Stimulated activated CD8-positive, alpha-beta memory T cell treated with anti-CD3 and anti-CD28 coated beads, Interleukin-7, amount 100 ng/mL, for 4 hours (primary cell): ENCODE measurements at places on chromosomes 7 and 10.

- DNase-seq: no peak
These were observed 213.2 kb downstream of the GRM8 start for GRCh38 chr7:127039541-127039940.

DNA sequence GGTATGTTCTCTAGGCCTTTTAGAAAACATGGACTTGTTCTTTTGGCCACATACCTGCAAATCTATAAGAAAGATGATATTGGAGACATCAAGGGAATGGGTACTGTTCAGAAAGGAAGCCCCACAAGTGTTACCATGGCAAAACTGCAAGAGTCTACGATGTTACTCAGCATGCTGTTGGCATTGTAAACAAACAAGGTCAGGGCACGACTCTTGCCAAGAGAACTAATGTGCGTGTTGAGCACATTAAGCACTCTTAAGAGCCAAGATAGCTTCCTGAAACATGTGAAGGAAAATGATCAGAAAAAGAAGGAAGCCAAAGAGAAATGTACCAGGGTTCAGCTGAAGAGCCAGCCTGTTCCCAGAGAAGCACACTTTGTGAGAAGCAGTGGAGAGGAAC lies 37.1 kb downstream of the SDK1 start:
- DNase-seq: no peak

- DNase-seq: no peak
These were observed at the start of gene TMEM26 for GRCh38 chr10:61452655-61453641. TSS of gene TMEM26 (minus strand) at chr10:61453381. CDS start at chr10:61453081, 300 bp downstream.

- no peak for DNase-seq
These were observed 6.0 kb downstream of the LDB1 start for GRCh38 chr10:102113956-102114857.

DNA sequence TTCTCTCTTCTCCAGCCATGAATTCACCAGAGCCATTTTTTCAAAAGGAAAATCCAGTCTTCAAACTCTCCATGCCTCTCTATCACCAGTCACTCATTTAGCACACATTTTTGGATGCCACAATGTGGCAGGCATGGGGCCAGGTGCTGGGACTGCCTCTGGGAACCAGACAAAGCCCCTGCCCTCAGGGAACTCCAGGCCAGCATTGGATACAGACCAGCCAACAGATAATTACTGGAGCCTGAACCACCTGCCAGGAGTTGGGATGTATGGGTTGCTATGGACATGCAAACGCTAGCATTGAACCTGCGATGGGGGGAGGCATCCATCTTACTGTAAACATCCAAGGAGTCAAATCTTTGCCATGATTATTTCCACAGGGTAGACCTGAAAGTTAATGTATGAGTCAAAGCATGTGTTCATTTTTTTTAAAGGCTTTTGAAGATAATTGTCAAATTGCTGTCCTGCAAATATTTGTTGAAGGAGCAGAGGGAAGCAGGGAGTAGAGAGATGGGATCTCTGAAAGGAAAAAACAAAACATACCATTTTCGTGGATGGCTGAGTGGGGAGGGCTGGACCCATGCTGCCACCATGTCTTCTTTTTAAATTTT lies 43.2 kb downstream of the SRRM3 start:
- DNase-seq: no peak

- no peak for DNase-seq
These were observed 4.1 kb downstream of the HOXA9 start for GRCh38 chr7:27161214-27161720.

- no peak for DNase-seq
These were observed 99.0 kb upstream of the PDE1C start for GRCh38 chr7:32169228-32169627.

DNA sequence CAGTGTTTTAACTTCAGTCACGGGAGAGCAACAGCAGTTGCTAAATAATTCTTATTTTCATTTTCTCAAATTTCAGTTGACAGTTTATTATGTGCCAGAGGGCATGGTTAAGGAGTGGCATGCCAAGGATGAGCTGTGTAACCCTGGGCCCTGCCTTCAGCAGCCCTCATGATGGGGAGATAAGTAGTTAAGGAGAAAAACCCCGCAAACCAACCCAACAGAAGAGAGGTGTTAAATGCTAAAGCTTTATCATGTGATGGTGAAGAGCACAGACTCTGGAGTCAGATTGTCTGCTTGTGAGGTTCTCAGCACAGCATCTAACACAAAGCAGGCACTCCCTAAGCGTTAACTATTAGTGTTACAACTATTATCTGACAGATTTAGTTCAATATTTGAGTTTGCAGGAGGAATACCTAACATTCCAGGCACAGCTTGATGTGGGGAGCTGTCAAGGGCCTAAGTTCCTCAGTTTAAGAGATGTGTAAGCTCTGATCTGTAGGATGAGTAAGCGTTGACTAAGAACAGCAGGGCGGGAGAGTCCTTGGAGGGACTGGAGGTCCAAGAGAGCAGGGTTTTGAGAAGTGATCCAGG lies 29.6 kb downstream of the STAM start:
- DNase-seq: no peak

DNA sequence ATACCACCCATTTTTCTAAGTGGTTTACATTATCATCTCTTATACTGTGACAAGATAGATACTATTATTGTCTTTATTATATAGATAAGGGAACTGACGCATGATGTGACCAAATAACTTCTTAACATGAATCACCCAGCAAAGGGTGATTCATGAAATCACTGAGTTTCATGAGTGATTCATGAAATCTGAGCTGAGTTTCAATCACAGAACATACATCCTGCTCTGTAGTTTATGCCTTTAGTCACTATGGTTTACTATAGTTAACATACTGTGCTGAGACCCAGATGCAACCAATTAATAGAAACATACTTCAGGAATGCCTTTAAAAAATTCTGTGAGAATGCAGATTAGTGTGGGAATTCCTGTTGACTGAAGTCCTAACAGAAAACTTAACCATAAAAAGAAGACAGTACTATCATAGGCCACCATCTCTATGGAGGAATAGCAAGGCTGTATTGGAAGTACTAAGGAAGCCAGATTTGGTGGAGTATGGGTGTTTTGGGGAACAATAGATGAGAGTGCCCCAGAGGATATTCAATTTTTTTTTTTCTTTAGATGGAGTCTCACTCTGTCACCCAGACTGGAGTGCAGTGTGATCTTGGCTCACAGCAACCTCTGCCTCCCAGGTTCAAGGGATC lies 43.1 kb upstream of the SEMA3A start:
- no peak for DNase-seq

DNA sequence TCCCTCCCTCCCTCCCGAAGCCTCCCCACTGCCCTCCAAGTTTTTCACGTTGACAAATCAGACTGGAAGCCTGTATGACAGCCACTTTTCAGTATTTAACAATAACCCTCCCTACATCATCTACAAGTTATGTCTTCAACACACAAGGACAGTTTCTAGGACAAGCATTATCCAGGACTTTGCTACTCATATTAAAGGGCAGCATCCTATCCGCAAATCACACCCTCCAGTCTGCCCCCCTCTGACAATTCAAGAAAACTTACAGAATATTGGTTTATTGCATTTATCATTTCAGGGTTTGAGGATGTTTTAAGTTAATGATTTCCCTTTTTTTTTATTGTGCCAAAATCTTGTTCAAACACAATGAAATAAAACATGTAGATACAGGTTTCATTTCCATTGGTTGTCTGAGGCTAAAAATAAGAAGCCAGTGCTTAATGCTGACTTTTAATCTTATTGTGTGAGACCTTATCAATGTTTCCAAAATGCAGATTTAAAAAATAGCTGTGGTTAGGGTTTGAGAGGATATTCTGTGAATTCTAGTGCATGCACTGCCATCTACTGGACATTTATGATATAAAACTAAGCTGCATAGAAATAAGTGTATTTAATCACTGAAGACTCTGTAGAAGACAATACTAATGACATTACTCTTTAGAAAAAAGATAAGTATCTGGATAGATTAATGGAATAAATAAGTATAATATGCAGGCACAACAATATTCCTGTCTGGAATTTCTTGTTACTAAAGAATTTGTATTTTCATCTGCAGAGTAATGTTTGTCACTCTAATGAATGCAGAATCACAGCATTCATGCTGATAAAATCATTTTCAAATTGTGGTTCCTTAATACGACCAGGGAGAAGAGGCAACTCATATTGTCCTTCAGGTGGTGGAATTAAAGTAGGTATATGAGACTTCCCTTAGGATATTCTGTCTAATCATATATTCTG lies 64.1 kb downstream of the CAV1 start:
- DNase-seq: no peak

GRCh38 chr10:3467052-3467951 lies 294.7 kb upstream of the PITRM1 start:
- DNase-seq: no peak

DNA sequence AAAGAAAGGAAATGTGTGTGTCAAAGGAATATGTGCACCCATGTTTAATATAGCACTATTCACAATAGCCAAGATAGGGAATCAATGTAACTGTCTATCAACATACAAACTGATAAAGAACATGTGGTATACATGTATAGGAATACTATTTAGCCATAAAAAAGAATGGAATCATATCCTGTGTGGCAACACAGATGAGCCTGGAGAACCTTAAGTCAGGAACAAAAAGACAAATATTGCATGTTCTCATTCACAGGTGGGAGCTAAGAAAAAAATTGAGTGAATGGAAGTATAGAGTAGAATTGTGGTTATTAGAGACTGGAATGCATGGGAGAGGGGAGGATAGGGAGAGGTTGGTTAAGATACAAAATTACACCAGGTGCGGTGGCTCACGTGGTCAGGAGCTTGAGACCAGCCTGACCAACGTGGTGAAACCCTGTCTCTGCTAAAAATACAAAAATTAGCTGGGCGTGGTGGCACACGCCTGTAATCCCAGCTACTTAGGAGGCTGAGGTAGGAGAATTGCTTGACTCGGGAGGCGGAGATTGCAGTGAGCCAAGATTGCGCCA lies 10.5 kb downstream of the URGCP start:
- no peak for DNase-seq

DNA sequence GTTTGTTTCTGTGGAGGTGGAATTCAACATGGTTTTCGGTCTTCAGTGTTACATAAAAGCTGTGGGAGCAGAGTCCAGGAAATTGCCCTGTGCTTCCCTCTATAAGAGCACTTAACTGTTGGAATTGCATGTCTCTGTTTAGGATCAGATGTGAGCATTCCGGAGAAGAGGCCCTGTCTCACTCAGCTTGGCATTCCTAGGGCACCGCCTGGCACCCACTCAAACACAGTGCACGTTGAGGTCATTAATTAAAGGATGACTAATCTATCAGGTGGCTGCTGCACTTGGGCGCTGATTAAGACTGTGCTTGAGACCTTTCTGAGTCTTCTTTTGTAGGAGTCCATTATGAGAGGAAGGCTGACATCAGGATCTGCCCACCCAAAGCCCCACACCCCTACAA lies 82.8 kb upstream of the VIPR2 start:
- DNase-seq: no peak

DNA sequence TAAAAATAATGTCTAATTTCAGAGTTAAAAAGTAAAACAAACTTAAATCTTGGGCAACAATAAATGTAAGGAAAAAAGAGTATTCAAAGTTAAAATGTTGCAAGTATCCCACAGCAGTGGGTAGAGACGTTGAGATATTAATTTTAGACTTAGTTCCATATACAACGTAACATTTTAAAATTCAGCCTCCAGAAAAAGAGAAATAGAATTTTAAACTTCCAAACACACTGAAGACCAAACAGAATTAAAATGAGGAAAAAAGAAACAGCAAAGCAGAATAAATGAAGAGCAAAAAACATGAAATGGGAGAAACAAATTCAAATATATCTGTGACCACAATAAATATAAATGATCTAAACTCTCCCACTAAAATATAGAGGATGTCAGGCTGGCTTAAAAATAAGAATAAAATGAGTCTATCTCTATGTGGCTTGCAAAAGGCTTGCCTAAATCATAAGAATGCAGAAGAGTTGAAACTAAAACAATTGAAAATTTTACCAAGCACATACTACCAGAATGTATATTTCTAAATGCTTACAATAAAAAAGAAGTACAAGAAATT lies 46.0 kb upstream of the EGFR start:
- DNase-seq: no peak

DNA sequence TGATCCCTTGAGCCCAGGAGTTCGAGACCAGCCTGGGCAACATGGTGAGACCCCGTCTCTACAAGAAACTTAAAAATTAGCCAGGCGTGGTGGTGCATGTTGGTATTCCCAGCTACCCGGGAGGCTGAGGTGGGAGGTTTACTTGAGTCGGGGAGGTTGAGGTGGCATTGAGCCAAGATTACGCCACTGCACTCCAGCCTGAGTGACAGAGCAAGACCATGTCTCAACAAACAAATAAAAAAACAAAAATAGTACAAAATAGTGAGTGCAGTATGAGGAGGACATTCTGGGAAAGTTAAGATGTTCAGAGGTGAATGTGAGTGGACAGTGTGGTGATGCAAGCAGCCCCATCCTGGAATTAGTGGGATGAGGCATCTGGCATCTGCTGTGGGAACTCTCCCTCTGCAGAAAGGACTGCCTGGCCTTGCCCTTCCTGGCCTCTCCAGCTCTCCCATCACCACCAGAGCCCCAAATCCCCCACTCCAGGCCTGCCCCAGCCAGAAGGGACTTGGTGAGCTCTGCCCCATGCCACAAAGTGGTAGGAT lies 96.6 kb upstream of the PARD3 start:
- DNase-seq: no peak

DNA sequence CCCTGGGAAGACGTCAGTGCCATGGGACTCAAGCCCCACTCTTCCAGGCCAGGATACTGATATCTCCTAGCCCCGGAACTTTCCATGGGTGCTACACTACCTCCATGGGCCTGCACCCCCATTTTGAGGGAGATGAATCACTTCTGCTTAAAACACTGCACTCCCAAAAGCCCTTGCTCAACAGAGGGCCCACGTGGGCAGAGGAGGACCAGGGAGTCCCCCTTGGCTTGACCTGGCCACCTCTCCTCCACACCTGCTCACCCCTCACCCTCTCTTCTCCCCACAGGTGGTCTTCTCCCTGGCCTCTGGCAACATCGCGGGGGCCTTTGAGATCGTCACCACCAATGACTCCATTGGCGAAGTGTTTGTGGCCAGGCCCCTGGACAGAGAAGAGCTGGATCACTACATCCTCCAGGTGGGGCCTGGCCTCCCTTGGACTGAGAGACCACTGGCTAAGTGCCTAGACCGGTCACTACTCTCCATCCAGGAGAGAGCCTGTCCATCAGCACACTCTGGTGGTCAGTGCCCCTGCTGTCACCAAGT lies 19.9 kb upstream of the C10orf105 start:
- no peak for DNase-seq

- no peak for DNase-seq
These were observed 1.9 kb downstream of the VGF start for GRCh38 chr7:101163279-101164070.

DNA sequence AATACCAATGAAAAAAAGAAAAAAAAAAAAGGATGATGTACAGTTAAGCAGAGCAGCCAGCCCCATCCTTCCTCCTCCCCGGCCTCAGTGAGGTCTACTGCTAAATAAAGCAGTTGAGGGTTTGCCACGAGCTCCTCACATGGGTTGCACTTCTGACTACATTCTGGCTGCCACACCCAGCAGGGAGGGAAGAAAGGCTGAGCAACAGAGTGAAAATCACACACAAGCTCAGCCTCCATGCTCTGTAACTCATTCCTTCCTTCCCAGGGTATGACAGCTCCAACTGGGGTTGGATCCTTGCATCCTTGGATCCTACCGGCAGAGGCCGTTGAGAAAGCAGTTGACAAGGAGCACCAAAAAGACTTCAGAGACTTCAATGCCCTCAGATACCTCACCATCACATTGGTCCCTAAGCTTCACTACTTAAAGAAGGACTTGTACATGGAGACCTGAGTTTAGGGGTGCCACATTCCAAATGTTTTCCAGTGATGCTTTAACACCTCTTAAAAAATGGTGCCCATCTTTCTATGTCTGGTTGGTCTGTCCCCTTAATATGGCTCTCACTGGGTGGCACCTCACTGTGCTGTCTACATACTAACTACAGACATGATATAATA lies 52.9 kb upstream of the PIK3CG start:
- no peak for DNase-seq
